ENCODE measurements at places on chromosomes 1 and 21.

DNA sequence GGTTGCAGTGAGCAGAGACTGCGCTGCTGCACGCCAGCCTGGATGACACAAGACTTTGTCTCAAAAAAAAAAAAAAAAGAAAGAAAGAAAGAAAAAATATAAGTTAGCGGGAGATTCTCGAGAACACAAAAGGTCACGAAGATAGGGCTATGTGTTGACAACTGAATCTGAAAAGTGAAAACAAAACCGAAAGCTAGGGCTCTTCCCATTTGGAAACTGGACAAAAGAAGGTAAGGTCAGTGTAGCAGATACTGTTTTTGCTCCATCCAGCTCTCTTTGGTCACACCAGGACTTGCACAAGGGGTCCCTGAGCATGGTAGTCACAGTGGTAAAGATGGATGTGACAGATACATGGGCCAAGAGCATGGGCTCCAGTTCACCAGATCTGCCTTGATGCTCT is 60.4 kb upstream of the MAP10 start:
- no peak for DNase-seq

GRCh38 chr1:205030896-205031295 is 12.1 kb upstream of the CNTN2 start:
- DNase-seq, result no peak

DNA sequence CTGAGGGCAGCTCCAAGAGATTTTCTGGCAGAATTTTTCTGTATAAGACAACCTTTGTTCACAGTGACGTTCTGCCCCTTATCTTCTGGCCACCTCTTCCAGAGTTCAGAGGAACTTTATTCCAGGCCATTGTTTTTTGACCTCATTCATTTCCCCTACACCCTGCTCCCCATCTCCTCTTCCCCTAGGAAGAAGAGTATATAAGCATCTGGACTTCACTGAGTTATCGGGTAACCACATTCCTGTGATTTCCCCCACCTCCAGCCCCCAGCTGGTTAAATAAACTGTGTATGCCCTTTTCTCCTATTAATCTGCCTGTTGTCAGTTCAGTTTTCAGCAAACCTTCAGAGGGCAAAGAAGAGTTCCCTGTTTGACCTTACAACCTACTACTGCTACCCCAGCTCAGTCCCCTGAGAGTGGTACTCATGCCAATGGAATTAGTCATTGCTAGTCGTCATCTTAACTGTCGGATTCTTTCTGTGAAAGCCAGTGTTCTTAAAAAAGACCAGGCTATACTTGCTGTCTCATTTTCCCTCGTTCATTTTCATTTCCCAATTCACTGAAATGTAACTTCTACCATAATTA is 14.3 kb upstream of the ALG14 start:
- no peak for DNase-seq

DNA sequence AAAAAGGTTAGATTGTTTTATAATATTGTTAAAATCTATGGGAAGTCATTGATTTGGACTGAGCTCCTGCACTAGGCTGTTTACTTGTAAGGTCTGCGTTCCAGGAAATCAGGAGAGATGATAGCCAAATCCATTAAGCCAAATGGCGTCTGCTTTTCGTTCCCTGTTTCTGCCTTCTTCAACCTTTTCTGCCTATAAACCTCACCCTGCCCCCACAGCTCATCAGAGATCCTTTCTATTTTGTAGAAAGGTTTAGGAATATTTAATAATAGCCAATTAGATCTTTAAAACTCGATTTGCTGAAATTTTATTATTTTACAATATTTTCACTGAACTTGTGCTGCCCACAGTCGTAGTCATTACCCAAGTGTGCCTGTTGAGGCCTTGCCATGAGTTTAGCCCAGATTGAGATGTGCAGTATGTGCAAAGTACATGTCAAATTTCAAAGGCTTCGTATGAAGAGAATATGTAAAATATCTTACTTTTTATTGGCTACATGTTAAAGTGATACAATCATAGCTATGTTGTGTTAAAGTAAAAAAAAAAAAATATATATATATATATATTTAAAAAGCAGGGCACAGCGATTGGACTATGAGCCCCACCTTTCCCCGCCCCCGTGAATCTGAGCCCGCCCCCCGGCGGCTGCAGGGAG is 444 bp upstream of the IARS2 start:
- DNase-seq, result no peak

DNA sequence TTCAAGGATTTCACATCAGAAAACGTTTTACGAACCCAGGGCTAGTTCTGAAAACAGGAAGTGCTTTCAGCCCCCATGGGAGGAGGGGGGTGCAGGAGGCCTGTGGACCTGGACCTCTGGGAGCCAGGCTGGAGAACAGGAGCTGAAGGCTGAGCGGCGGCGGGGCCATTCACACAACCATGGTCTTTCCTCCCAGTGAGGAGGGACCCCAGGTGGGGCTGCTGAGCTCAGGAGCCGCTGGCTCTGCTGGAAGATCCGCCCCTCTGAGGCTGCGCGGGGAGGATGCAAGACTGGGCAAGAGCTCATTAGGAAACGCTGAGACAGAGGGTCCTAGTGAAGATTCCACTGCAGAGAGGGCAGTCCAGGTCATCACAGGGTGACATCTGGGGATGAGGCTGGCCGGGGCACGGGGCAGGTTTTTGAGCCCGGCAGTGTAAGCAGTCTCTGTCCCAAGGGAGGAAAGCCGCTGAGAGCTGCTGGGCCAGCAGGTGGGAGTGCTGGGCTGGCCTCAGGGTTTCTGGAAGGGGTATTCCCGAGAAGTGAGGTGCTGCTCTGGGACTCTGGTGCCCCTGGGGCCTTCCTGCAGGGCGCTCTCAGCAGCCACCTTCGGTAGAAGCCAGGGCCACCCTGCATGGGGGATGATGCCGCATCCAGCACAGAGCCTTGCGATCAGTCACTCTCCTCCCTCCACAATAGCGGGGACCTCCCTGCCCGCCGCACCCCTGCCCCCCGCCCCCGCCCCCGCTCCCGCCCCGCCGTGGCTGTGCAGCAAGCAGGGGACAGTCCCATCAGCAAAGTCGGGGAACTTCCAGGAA is 7.5 kb downstream of the MX2 start:
- peak; percentile 61 for DNase-seq

DNA sequence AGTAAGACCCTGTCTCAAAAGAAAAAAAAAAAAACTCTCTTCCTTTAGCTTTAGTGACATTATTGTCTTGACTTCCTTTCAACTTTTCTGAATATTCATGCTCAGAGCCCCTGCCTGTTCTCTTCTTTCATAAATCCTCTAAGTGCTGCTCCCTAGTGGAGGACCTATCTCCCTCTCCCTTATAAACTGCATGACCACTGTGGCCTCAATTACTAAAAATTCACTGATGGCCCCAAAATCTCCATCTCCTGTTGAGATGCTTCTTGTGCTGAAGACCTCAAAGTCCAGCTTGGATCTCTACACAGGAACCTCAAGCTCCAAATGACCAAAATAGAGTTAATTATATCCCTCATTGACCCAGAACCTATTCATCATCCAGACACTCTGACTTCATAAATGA is 7.8 kb downstream of the ITLN1 start:
- DNase-seq, result peak; percentile 60

DNA sequence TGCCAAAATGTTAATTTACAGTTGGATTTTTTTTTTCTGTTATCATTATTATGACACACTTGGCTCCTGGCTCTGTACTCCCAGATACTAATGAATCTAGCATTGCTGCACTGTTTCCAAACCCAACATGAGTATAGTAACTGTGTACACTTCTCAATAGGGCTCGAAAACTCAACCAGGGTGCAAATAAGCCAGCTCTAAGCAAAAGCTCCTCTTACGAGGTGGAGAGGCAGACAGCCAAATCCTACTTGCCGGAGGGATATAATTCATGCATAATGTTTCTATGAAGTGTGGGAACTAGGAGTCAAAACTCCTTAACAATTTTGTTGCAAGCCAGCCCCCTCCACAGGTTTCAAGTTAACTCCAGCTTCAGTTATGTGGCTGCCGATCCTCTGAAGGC is 510.4 kb upstream of the ZP4 start:
- no peak for DNase-seq

GRCh38 chr1:153550827-153551500 is 1.9 kb upstream of the S100A3 start:
- DNase-seq, result no peak

GRCh38 chr1:234212764-234213657 is 160.2 kb upstream of the COA6 start:
- peak; percentile 49 for DNase-seq

DNA sequence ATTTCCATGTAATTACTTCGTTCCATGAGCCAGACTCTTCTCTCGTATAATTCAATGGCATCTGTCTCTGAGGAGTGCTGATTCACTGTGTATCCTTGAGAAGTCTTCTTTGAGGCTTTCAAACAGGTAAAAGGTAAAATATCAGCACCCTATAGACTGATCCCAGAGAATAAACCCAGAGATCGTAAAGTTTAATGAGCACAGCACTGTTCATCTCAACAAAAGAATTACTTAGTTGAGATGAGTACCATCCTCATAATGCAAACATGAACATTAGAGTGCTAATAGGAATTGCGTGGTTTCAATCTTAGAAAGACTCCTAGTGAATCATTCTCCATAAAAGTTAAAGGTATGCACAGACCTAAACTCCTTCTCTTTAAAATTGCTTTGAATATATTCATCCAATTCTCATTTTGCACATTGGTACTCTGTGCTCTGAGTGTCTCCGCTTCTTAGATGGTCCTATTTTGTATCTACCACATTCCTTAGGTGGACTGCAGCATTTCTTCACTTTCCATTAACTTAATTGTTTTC is 97.2 kb downstream of the TBX15 start:
- no peak for DNase-seq

- DNase-seq, result no peak
Measured at GRCh38 chr1:169486281-169487051, 722 bp upstream of the SLC19A2 start.

DNA sequence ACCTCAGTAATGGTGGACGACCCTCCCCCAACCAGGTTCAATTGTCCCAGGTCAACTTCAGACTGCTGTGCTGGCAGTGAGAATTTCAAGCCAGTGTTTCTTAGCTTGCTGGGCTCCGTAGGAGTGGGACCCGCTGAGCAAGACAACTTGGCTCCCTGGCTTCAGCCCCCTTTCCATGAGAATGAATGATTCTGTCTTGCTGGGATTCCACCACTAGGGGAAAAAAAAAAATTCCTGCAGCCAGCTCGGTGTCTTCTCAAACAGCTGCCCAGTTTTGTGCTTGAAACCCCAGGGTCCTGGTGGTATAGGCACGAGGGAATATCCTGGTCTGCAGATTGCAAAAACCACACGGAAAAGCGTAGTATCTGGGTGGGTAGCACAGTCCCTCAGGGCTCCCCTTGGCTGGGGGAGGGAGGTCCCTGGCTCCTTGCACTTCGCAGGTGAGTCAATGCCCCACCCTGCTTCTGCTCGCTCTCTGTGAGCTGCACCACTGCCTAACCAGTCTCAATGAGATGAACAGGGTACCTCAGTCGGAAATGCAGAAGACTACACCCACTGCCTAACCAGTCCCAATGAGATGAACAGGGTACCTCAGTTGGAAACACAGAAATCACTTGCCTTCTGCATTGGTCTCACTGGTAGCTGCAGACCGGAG is 41.5 kb downstream of the GBP6 start:
- no peak for DNase-seq

DNA sequence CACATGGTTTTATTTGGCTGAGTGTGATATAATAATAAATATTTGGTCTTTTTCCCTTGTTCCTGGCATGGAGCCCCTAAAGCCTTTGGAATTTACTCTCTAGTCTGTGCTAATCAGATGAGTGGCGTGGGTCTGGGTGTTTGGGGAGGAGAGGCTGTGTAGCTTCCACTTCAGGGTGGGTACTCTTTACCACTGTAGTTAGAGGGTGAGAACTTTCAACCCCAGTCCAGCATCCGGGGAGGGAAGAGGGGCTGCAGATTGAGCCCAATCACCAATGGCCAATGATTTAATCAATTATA is 20.0 kb downstream of the USP25 start:
- no peak for DNase-seq

GRCh38 chr1:46605232-46605631 is 1.2 kb upstream of the MKNK1 start:
- no peak for DNase-seq
